ENCODE measurements at places on chromosomes 3 and 15. TPM values are rescaled to one million over a fixed set of nuclear protein-coding genes. Genes with fewer than 3 reads are reported as not detected.

DNA sequence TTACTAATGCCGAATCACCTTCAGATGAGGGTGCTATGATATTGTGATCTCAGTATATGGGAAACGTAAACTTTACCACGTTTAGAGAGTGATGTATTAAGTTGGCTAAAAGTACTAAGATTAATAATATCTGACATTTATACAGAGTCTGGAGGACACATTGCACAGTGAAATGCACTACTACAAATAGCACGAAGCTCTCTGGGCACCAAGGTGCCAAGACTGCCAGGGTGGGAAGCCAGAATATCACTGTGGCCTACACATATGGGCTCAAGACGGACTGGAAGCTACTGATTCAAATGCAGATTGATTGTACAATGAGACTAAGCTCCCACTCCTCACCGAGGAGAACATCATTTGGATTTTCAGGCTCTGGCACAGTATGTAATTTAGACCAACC, 113.3 kb upstream of the LIPC start:
- H3K27ac ChIP-seq: no peak overlapping the region
- H3K4me3 ChIP-seq: no peak overlapping the region
- peaks cover 8% of the 10 kb centered on the region for H3K4me1 ChIP-seq
- H3K36me3 ChIP-seq: no peaks in the 10 kb centered on the region
- no peaks in the 10 kb centered on the region for H3K27me3 ChIP-seq

DNA sequence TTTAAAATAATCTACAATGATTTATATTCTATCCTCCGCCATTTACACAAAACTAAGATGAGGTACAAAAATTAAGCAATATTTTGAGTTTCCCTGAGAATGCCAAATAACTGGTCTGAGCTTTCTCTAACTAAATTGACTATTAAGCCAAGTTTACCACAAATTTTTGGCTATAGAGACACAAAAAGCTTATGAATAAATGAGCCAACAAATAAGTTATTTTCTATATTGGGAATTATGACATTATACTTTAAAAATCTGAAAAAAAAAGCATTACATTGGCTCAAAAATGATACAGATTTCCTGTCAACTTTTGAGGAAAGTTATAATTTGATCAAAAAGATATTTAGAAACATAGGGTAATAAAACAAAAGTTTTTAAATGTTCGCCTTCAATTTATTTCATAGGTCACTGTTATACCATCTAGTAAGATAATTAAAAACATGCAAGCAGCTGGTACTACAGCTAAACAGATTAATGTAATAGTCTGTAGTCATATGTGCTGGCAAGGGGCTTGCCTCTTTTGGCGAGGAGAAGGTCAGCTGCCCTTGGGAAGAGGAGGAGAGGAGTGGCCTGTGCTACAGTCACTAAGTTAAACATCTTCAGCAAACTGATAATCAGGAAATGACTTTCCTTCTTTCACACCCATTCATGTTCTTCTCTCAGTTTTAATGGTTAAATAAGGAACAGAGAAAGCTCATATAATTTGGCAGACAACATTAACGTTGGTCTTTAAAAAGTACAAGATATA, 318.5 kb downstream of the TBC1D5 start:
- DNase-seq: no peak
- no peaks in the 10 kb centered on the region for H3K4me1 ChIP-seq
- H3K27ac ChIP-seq: no peak overlapping the region
- no peaks in the 10 kb centered on the region for H3K36me3 ChIP-seq

GRCh38 chr15:92772061-92772460, 116.5 kb upstream of the FAM174B start:
- H3K27ac ChIP-seq: no peak overlapping the region
- H3K27me3 ChIP-seq: no peaks in the 10 kb centered on the region
- H3K36me3 ChIP-seq: no peaks in the 10 kb centered on the region

- no peak for DNase-seq
- no peak overlapping the region for H3K27ac ChIP-seq
- no peak overlapping the region for H3K4me3 ChIP-seq
- H3K27me3 ChIP-seq: no peaks in the 10 kb centered on the region
- H3K4me1 ChIP-seq: no peaks in the 10 kb centered on the region
Observed at GRCh38 chr3:125552401-125552800, 32.4 kb upstream of the SNX4 start.

DNA sequence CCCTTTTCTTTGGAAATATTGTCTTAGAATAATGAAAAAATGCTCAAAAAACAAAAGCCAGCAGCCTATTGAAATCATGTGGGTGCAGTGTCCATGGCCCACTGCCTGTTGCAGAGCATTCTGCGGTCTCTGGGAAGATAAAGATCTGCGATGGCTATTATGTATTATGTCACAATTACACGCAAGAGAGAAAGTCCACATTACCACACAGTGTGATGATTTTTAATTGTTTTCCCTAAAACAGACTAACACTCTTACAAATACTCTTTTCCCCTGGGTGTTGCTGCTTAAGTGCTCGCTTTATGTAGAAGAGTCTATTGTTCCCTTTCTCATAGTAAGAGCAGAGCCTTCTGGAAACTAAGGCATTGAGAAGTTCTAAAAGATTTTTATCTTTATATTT, 32.2 kb downstream of the SSR3 start:
- no peaks in the 10 kb centered on the region for H3K27me3 ChIP-seq
- no peaks in the 10 kb centered on the region for H3K36me3 ChIP-seq
- no peaks in the 10 kb centered on the region for H3K4me1 ChIP-seq
- no peak overlapping the region for H3K27ac ChIP-seq

DNA sequence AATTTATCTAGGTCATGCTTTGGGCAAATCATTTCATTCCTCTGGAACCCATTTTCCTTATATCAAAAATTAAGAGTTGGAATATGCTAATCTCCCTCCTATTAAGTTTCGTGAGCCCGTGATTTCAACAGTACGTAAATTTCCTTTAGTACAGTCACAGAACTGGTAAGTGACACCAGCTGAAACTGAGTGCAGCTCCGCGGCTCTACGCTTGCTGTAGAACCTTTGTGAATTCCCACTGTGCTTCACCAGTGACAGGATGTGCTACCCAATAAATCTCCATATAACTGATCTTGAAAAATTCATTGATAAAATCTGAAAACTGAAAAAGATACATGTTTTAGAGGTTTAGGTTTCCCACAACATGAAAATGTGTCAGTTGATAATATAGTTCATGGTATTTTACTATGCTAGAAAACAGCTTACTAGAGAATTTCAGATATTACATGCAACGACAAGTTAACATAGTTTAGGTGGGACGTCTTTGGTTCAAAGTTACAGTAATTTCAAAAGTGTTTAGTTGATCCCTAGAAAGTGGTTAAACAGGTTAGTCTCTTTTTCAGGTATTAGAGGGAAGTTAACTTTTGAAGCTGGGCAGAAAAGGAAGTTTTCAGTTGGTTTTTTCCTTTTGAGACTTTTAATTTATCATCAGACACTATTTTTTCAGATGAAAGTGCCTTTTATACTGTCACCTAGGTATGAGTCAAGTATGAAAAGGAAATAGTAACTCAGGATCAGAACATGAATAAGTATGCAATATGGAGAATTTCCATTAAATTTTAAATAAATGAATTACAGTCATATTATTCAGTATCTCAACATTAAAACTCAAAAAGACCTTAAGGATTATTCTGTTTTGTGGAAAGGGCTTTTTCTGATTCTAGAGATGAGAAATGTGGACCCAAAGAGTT, 57.0 kb downstream of the PPARG start:
- H3K27ac ChIP-seq: peak overlapping the region; percentile 73
- H3K4me3 ChIP-seq: no peak overlapping the region
- H3K36me3 ChIP-seq: peaks cover 31% of the 10 kb centered on the region
- no peaks in the 10 kb centered on the region for H3K27me3 ChIP-seq

DNA sequence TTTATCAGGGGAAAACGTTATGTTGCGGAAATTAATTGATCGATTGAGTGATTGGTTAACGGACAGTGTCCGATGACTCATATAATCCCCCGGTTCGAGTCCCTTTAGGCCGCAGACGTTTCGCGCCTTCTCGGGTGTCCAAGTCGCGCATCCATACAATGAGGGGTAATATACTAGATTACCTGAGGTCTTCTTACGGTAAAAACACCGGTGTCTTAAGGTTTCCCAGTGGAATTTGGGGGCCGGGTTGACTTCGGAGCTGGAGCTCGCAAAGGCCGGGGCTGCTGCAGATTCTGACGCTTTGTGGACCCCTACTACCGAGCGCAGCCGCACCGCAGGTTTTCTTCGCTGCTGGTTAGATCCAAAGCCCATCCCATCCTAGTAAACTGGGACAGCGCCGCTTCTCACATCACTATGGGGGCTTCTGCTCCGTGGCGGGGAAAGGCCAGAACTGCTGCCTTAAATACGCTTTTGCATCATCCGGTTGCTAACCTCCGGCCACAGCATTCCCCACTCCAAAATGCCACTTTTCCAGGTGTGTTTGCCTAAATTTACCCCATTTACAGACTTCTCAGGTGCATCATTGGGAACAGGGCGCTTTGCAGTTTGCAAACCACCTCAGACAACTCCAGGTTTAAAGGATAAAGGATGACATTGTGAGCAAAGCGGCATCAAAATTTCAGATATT, 858 bp upstream of the SACM1L start:
- peak; percentile 37 for DNase-seq
- peak overlapping the region; percentile 68 for H3K4me3 ChIP-seq
- peaks cover 13% of the 10 kb centered on the region for H3K27me3 ChIP-seq

- no peak overlapping the region for H3K4me3 ChIP-seq
- no peak overlapping the region for H3K27ac ChIP-seq
- no peak for DNase-seq
- H3K27me3 ChIP-seq: peaks cover 29% of the 10 kb centered on the region
- H3K36me3 ChIP-seq: no peaks in the 10 kb centered on the region
Observed at GRCh38 chr3:134992586-134992985, 197.5 kb downstream of the EPHB1 start.

GRCh38 chr3:186277268-186277909, 84.6 kb downstream of the DGKG start:
- no peaks in the 10 kb centered on the region for H3K4me1 ChIP-seq
- no peaks in the 10 kb centered on the region for H3K36me3 ChIP-seq
- DNase-seq: peak; percentile 41
- no peak overlapping the region for H3K27ac ChIP-seq
- peaks cover 62% of the 10 kb centered on the region for H3K27me3 ChIP-seq

- H3K36me3 ChIP-seq: no peaks in the 10 kb centered on the region
- DNase-seq: no peak
- no peaks in the 10 kb centered on the region for H3K27me3 ChIP-seq
- peaks cover 12% of the 10 kb centered on the region for H3K4me1 ChIP-seq
- H3K27ac ChIP-seq: no peak overlapping the region
- no peak overlapping the region for H3K4me3 ChIP-seq
Observed at GRCh38 chr3:171446801-171447578, 13.2 kb downstream of the TNIK start.

GRCh38 chr3:100045696-100046095, 68.6 kb downstream of the FILIP1L start:
- H3K4me1 ChIP-seq: peaks cover 76% of the 10 kb centered on the region
- no peak for DNase-seq
- H3K4me3 ChIP-seq: no peak overlapping the region
- H3K27ac ChIP-seq: peak overlapping the region; percentile 81

Gene SLC22A14
- total RNA-seq: 1.8 TPM

Gene SLC12A1
- total RNA-seq: not detected

Gene LCTL
- not detected for total RNA-seq

Gene SPCS1
- 151 TPM for total RNA-seq

Gene CSTA
- not detected for total RNA-seq

Gene HSPBAP1
- total RNA-seq: 8.9 TPM

Gene CATSPER2
- total RNA-seq: 2.1 TPM

Gene LYSMD4
- total RNA-seq: 6.6 TPM

Gene THRB
- total RNA-seq: 15.5 TPM

All from Calu3 (cell line).